ENCODE measurements at places on chromosomes 16 and 17.

DNA sequence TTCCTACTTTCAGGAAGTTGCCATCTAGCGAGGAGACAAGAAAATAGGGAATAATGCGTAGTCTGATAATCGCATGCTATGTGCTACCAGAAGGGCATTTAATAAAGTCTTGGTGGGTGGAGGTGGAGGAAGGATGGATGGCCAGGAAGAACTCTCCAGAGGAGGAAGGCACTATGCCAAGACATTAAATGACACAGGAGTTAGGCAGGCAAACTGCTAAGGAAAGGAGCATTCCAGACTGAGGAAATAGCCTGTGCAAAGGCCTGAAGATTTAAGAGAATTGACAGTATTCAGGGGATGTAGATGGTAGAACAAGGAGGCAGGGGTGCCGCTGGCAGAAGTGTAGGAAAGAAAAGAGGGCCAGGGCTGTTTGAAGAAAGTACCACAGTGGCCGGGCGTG lies 19.3 kb upstream of the ARHGAP44 start:
- DNase-seq: no peak

GRCh38 chr16:24085666-24086065 lies 170.5 kb upstream of the CACNG3 start:
- no peak for DNase-seq

DNA sequence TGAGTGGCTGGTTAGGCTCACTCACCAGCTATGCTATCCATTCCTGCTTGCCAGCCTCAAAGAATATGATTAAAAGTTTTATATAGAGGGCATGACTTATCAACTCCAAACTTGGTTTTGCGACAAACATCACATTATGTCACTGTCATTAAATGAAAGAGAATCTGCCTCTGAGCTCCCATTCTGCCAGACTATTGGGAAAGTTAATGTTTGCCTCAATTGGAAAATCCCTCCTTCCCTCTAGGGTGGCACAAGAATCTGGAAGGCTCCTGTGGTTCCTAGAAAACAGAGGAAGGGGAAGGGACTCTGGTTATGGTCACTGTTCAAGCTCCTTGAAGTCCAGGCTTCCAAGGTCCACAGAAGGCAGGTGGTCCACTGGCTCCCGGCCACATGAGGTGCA lies 50.5 kb upstream of the TEX2 start:
- DNase-seq: no peak

- DNase-seq: no peak
Measured at GRCh38 chr17:33218698-33219601, 74.1 kb downstream of the ASIC2 start.

GRCh38 chr16:65004570-65004969 lies 117.3 kb downstream of the CDH11 start:
- DNase-seq: no peak

GRCh38 chr17:49460401-49460800 lies 34.7 kb upstream of the NGFR start:
- DNase-seq: no peak

- DNase-seq: no peak
Measured at GRCh38 chr17:33178681-33179080, 114.4 kb downstream of the ASIC2 start.

- DNase-seq: no peak
Measured at GRCh38 chr17:82687871-82688270, 10.6 kb downstream of the RAB40B start.

DNA sequence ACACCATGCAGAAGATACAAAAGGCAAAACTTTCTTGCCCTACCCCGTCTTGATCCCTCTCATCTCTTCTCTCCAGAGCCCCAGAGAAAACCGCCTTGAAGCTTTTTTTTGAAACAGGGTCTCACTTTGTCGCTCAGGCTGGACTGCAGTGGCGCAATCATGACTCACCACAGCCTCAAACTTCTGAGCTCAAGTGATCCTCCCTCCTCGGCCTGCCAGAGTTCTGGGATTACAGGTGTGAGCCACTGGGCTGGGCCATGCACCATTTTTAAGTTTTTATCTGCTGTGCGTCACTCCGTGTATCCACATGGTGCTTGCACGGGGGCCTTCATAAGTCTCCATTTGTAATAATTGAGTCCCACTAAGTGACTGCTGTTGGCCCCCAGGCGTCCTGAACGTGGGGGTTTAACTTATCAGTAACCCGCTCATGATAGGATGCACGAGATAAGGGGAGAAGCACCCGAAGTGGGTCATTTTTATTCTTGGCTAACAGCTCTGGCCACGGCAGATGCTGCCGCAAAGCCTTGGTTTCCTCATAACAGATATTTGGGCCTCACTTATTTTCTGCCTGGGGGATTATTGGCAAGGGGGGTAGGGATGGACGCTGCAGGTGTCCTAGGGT lies 8.6 kb downstream of the DNAH17 start:
- DNase-seq: no peak

DNA sequence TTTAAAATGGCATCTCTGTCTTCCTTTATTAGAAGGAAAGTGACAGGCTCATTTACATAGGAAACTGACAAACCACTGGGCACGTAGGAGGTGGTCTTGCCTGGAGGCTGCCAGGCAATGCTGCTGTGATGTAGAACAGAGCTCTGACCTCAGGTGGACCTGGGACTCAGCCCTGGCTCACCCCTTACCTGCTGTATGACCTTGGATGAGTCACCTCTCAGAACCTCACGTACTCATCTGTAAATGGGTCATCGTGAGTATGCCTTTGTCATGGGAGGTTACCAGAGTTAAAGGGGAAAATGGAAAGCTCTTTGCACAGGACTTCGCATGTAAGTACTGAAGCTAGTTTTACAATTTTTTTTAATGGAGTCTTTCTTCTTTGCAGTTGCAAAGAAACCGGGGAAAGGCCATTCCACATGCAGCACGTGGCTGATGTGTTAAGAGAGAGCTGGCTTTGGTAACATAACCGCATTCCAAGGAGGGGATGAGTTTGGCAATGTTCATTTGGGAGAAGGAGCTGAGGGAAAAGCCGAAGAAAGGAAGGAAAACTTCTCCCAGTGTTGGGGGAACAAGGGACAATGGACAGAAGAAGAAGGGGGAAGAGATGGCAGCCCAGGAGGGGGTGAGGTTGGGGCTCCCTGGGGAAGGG lies 37.4 kb upstream of the LONP2 start:
- DNase-seq: no peak

- DNase-seq: no peak
Measured at GRCh38 chr17:32016231-32016630, 9.0 kb downstream of the LRRC37B start.

GRCh38 chr17:3308603-3309002 lies 10.4 kb upstream of the OR3A1 start:
- DNase-seq: no peak

- DNase-seq: no peak
Measured at GRCh38 chr16:82302042-82302727, 132.2 kb upstream of the MPHOSPH6 start.

GRCh38 chr16:67987460-67988160 lies 7.3 kb upstream of the DPEP3 start:
- no peak for DNase-seq

DNA sequence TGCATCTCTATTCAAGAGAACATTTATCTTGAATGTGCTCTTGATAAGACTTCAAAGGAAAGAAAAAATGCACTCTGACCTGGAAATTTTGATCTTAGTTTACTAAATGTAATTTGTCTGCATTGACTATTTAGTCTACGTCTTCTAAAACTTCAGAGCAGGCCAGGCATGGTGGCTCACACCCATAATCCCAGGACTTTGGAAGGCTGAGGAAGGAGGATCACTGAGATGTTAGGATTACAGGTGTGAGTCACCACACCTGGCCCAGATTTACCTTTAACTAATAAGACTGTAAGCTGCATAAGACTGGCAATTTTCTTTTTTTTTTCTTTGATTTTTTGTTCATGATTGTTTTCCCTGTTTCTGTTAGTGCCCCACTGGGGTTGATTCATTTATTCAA lies 18.8 kb upstream of the CIITA start:
- DNase-seq: no peak

- no peak for DNase-seq
Measured at GRCh38 chr17:64147110-64148016, 17.4 kb upstream of the ERN1 start.

GRCh38 chr16:85960486-85961046 lies 61.6 kb downstream of the IRF8 start:
- DNase-seq: no peak

- DNase-seq: no peak
Measured at GRCh38 chr16:1097800-1098199, 1.8 kb upstream of the C1QTNF8 start.

GRCh38 chr16:61421111-61421510 lies 615.1 kb downstream of the CDH8 start:
- no peak for DNase-seq

DNA sequence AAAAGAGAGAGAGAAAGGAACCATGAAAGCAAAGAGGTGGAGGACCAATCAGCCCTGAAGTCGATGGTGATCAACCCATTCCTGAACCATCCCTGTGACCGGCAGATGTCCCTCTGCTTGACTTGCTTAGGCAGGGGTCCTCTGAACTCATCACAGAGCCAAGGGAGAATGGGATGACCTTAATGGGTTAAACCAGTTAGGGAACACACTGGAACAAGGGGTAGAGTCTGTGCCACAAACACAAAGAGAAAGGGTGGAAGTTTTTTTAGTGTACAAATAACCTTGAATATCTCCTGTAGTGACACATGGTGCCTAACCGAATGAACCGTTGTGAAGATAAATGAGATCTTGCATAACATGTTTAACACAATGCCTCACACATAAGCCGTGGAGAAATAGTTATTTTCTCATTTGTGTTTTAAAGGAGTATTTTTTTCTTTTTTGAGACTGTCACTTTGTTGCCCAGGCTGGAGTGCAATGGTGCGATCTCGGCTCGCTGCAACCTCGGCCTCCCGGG lies 11.2 kb downstream of the NAA60 start:
- no peak for DNase-seq

DNA sequence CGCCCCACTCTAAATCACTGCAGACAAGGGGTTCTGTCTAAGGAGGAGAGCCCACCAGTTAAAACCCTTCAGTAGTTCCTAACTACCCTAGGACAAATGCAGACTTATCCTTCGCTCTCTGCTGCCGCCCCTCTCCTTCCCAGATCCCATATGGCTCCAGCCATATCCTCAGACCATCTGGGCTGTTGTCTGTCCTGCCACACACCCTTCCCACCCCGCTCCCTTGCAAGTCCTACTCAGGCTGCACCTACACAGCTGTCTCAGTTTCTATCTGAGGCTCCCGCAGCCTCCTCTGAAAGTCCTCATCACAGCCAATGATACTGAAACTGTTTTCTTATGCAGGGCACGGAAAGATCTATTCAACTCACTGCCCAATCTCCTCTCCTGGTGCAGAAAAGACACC lies 720 bp upstream of the BCKDK start:
- no peak for DNase-seq

DNA sequence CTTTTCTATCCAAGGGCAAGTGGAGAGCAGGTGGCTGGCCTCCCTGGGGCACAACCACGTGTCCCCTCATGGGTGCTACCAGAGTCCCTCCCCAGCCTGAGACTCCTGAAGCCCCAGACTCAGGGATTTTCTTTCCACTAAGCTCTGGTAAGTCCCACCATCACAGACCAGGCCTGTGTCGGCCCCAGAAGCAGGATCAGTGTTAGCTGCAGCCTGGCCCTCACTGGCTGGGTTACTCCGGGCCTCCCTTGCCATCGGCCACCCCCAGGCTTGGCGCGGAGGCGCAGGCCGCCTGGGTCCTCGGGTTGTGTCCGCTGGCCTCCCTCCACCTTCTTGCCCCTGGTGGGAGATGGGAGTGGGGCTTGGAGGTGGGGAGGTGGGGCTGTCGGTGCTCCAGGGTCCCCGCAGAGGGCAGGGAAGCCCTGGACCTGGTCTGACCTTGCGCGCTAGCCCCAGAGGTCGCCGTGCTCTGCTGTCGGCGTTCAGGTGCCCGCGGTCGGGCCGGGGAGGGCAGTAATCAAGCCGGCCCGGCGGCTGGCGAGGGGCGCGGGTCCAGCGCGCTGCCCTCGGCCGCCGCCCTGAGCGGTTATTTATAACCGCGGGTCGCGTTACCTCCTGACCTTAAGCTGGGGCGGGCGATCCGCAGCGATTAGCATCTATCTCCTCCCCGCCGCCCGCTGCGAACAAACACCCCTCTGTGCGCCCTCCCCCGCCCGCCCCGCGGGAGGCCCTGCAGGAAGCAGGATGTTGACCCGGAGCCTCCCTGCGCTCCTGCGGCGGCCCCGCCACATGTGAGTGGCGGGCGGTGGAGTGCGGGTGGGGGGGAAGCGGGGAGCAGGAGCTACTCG lies 78.1 kb upstream of the TOB1 start:
- peak; percentile 70 for DNase-seq

- DNase-seq: no peak
Measured at GRCh38 chr17:19867329-19868078, at the start of gene ULK2. Gene ULK2, minus strand, starts transcription at chr17:19867936. Its CDS starts 519 bp downstream, at chr17:19867417.

GRCh38 chr17:18158022-18158600 lies 25.5 kb upstream of the ALKBH5 start:
- DNase-seq: no peak

DNA sequence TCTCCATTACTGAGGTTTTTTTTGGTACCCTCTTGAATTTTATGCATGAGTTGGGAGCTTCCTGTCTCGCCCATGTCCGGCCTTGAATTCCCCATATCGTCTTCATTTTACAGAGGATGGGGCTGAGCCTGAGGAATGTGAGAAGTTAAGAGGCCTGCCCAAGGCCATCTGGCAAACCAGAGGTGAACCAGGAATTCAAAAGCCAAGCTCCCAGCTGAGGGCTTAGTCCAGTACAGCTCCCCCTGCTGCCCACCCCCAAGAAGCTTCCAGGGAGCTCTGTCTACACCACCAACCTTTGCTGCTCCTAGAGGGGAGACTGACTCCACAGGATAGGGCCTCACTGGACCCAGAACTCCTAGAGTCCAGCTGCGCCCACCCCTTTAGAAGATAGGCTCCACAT lies 20.7 kb upstream of the C16orf78 start:
- no peak for DNase-seq
